ENCODE measurements at places on chromosomes 11 and 22.

DNA sequence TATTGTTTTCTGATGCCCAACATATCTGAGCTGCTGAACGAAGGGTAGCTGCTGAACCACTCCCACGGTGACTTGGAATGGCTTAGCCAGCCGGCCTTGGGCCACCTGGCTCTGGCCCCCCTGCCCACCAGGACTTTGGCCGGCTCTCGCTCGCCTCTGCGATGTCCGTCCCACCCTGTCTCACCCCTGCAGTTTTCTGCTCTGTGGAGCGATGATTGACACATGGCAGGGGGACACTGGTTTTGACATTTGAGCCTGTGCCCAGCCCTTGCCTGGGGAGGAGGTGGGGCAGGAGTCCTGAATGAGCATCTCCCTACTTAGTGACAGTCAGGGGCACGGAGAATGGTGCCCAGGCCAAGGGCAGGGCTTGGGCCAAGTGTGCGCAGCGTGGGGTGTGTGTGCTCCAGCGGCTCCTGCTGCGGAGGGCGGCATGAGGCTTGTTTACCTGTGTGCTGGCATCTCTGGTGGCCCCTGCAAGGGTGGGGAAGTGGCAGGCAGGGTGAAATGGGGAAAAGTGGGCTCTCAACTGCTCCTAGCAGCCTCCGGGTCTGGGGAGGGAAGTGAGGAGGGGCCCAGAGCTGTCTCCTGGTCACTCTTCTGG, 15.7 kb upstream of the CDKN1C start:
- DNase-seq, result no peak

DNA sequence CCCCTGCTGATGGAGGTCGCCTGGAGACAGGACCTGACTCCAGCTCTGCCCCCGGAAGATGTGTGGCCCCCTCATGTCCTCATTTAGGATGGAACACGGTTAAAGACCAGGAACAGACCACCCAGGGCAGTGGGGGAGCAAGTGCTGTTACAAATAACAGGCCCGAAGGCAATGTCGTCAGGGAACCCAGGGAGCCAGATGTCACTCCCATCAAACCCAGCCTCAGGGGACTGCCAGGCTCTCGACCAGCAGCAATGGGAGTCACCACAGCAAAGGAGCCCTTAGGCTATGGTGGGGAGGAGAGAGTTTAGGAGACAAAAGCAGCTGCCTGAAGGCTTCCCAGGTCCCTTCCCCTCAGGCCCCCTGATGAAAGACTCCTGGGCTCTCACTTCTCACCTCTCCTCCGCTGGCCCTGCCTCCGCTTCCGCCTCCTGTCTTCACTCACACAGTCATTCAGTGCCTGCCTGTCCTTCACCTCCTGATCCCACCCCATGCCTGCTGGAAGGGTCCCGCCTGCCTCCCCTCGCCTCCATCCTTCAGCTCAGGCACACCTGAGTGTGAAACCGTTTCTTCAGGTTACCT, 4.4 kb downstream of the RPS19BP1 start:
- DNase-seq, result no peak

DNA sequence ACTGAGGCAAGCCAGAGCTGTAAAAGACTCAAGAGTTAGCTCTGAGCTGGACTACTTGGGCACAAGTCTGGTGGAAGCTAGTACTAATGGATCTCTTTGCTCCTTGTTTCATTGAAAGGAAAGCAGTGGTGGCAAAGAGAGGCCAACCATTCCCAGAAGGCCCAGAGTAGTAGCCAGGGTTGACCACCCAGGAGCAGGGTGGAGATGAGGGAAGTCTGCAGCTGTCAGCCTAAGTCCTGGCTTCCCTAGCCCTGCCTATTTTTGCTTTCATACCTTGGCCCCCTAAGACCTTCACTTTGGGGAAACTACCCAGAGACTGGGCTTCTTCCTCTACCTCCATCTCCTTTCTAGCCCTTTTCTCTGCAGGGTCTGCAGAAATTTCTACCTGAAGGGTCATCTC, 155.0 kb upstream of the NCAM1 start:
- DNase-seq, result no peak

DNA sequence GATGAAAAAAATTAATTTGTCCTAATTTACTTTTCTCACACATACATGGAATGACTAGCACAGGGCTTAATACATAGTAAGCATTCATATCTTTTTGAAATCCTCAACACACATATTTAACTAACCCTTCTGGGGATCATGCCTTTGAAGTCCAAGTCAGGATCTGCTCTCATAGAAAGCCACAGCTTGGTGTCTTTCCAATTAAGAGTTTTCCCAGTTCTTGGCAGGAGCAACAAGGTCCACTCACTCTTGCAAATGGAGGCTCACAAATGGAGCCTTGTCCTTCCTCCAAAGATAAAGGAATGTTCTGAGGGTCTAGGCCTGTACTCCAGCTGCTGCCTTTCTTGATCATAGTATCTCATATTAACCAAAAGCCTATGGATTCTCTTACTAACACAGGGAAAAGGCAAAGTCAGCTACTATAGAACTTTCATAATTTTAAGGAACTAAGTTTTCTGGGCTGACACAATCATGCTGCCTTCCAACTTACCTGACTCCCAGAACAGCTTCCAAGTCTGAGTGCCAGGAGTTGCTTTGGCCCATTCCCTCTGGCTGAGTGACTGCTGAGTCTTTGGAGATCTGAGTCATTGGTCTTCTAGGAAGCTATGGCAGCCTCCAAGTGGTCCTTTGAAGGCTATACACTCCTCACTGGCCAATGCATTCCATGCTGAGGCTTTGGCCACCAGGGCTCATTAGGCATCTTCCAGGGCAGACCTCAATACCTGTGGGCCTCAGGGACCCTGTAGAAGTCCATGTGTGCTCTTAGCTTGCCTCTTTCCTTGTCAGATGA, 25.8 kb upstream of the NUCB2 start:
- DNase-seq, result no peak

DNA sequence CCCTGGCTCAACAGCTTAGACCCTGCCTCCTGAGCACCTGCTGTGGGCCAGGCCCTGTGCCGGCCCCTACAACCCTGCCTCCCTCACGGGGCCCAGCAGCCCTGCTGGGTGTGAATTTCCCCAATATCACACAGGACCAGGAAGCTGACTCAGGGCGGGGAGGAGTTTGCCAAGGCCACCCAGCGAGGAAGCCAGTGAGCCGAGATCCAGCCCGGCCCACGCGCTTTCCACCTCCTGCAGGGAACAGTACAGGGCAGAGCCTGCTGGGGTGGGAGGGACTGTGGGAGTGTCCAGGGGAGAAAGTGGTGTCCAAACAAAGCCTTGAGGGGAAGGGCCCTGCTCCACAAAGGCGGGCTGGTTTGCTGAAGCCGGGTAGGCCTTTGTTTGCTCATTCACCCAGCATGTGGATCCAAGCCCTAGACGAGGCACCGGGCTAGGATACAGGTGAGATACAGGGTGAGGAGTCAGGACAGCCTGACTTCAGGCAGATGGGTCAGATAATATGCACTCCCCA, 26.8 kb downstream of the RPL3 start:
- peak; percentile 66 for DNase-seq

GRCh38 chr22:26709617-26710390, 52.4 kb downstream of the MIAT start:
- no peak for DNase-seq

DNA sequence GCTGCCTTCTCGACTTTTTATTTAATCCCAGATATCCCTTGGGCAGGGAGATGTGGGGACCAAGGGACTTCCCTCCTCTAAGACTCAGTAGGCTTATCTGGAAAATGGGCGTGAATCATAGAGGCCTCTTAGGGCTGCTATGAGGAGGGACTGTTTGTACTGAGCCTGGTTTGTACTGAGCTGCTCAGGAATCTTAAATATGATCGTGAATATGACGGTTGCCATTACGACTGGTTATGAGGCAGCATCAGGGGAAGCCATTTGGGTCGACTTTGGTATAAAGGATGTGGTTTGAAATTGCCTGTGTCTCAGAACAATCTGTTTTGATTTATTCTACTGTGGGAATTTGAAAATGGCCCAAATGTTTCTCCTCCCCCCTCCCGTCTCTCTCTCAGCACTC, 20.6 kb downstream of the TSPAN18 start:
- DNase-seq, result no peak

DNA sequence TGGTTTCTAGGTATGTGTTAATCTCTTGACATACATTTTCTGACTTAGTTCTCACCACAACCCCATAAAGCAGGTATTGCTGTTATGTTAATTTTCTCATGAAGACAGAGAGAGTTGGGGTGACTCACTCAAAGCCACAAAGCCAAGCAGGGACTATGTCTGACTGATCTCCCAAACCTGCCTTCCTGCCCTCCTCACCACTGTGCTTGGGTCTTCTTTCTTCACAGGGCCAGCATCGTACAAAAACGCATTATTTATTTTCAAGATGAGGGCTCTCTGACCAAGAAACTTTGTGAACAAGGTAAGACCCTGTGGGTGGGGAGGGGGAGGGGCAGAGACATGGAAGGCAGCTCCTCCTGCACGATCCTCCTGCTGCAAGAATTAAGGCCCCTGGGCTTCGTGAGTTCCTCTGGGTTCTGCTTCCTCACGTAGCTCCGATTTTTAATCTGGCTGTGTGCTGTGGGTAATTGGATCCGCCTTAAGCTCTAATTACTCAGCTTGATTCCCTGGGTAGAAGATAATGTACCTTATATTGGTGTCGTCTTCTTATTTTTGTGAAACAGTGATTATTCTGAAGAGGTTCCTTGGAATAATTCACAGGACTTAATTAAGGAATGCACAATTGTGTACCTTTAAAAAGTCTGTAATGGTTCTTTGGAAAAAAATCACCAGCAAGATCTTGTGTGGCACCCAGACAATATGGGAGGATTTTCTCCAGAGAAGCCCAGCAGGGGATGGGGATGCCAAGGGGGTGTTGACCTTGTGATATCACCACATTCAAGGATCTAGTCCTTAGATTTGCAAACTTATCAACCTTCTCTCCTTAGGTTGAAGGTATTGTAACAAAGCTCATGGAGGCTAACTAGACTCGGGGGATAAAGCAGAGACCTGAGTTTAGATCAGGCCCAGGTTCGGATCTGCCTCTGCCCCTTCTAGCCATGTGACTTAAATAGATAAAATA, 112.9 kb downstream of the SPON1 start:
- no peak for DNase-seq

DNA sequence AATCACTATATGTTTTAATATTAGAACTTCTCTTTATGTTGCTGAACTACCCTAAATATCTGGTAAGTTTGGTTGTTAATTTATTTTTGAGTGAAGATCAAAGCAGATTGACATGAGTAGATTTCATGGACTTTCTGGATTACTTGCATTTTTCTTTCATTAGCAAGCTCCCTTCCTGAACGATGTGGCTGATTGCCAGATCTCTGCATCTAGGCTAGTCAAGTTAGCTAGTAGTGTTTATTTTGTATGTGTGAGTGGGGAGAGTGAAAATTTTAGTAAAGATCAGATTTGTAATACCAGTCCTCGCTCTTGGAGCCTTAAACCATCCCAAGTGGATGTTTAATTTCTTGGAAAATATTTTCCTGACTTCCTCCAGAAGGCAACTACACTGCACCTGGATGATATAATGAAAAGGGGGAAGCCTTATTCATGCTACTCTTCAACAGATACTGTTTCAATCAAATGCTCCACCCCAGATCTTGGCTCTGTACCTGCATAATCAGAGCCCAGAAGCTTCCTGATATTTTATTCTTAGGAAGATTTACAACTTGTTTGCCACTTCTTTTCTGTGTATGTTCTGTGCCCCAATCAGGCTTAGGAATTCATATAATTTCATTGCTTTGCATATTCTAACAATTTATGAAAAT, 143.2 kb upstream of the GRIA4 start:
- no peak for DNase-seq

GRCh38 chr11:8959546-8960166, 4.6 kb downstream of the TMEM9B start:
- DNase-seq, result no peak

GRCh38 chr11:104275992-104276391, 112.0 kb upstream of the PDGFD start:
- no peak for DNase-seq

DNA sequence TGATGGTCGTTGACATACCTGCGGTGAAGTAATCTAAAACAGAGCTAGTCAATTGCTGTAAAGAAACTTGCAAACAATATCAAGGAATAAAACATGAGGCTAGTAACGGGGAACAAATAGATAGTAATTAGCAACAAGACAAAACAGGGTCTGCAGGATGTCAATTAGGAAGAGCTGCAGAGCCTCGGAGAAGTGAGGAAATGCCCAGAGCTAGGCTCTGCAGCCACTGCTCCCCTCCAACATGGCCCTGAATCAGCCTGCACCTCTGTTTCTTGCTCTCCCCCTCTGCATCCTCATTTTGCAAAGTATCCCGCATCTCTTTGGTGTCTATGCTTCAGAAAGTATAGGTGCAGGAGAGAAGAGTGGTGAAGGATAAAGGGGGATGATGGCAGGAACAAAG, 507.4 kb upstream of the FAT3 start:
- no peak for DNase-seq

Measured in dorsolateral prefrontal cortex (tissue), 122 donors.